ENCODE measurements at places on chromosomes 7 and 10.

- no peak for DNase-seq
Measured at GRCh38 chr10:72455889-72456595, 101.3 kb upstream of the DNAJB12 start.

DNA sequence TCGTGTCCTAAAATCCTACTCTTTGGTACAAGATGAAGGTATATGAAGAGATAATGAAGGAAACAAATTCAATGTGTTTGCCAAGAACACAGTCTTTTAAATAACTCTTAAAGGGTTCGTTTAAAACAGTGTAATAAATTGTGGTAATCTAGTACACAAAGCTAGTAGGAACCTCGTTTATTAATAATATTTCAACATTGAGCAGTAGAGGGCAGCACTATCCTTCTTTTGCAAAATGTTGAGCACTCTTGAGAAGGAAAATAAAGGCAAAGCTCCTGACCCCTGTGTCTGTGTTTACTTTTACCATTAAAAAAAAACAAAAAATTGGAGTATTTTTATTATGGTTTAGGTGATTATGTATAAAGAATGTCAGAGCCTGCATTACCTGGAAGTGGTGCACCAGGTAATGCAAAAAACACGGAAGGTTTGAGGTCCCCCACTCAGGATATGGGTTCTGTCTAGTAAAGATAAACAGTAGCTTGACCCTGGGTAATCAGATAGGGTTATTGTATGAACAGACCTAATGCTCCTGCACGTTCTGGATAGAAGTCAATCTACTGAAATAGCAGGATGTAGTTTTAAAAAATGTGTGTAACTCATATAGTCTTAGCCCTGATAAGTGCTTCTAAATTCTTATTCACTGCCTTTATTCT lies 5.7 kb upstream of the GOT1 start:
- no peak for DNase-seq

GRCh38 chr10:3169673-3170072 lies 2.9 kb downstream of the PITRM1 start:
- no peak for DNase-seq

GRCh38 chr7:34190299-34190698 lies 285.0 kb downstream of the BMPER start:
- no peak for DNase-seq

DNA sequence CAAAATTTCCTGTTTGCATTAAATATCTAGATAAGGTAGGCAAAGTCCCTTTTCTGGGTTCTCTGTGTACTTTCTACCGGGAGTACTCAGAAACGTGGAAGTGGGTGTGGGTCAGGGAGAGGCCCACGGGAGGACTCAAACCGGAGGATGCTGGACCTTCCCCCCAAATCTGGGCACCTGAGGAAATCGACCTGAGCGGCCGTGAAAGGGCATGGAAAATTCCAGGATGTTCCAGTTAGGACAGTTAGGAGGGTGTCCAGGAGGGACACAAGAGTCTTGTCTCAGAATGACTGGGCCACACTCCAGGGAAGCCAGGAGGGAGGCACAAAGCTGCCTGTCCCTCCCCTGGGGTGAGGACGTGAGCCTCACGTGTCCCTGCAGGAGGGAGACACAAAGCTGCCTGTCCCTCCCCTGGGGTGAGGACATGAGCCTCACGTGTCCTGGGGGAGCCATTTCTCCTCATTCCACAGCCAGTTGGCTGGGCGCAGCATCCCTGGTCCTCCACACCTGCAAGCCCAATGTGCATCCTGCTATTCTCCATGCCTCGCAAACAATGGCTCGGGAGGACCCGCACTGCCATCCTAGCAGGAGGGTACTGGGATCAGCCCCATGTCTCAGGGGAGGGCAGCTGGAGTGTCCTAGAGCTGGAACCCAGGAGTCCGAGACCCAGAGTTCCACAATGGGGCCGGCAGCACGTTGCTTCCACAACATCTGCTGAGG lies 190.5 kb upstream of the PPP2R2D start:
- no peak for DNase-seq

DNA sequence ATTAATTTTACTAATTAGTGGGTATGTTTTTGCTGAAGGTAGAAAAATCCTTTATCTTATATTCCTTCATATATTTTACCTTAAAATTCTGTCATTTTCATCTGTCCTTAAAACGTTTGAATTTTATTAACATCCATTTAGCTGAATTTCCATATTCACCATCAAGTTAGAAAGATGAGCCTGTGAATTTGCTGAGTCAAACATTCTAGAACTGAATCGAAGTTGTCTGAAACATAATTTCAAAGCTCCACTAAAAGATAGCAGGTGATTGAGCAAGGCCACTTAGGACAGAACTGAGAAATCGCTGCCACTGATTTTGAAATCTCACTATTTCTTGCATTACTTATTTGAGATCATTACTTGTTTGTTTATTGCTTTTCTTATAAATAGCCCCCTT lies 17.5 kb downstream of the HGF start:
- no peak for DNase-seq

DNA sequence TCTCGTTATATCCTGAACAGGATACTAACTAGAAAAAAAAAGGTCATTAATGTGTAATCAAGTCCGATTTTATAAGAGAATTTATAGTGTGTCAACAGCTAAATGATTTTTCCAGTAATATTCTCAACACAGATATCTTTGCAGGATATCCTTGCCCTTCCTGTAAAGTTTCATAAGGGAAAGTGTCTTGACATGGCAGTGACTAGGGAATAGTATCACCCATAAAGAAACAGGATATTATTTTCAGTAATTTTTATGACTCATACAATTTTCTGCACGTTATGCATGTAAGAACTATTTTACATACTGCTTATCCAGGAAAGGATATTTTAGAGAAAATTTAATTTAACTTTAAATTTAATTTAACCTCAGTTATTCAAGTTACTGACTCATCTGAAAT lies 19.5 kb upstream of the PNLIP start:
- DNase-seq, result no peak

DNA sequence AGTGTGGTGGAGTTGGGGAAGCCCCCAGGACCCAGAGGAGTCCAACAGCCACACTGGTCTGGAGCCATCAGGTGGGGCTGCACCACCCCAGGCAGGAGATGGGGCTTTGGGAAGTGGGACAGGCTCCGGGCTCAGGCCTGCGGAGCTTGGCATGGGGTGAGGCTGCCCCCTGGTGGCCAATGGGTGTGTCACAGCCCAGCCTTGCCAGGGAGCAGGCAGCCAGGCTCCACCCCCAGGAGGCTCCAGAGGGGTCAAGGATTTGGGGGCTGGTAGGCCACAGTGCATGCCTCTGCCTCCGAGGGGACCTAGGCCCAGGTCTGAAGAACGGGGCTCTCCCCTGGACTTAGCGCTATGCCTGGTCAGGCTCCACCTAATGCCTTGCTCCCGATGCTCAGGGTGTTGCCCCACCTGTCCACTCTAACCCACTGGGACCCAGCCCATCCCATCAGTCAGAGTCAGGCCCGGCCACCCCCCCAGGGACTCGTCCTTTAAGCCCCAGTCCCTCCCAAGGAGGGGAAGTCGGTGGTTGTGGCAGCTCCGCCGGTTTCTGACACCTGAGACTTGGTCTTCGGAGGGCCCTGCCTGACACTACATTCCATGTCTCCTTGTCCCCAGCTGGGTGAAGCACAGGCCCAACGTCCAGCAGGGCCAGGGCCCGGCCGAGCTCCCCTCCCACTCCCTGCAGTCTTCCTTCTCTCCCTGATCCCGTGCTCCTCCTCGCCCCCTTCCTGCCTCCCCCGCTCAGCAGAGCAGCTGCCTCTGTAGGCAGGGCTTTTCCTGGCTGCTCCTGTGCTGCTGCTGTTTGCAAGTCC lies 11.3 kb upstream of the SAMD8 start:
- DNase-seq, result peak; percentile 46

GRCh38 chr10:44949127-44949802 lies 10.3 kb upstream of the RASSF4 start:
- no peak for DNase-seq

Data from activated CD8-positive, alpha-beta memory T cell treated with anti-CD3 and anti-CD28 coated beads for 4 hours (primary cell).